Left ventricle myocardium inferior (tissue), 1 donor: ENCODE measurements at places on chromosomes 7 and 10. TPM values are rescaled to one million over a fixed set of nuclear protein-coding genes. Genes with fewer than 3 reads are reported as not detected.

GRCh38 chr7:44257618-44258422 lies 57.0 kb downstream of the YKT6 start:
- peak; percentile 78 for DNase-seq

DNA sequence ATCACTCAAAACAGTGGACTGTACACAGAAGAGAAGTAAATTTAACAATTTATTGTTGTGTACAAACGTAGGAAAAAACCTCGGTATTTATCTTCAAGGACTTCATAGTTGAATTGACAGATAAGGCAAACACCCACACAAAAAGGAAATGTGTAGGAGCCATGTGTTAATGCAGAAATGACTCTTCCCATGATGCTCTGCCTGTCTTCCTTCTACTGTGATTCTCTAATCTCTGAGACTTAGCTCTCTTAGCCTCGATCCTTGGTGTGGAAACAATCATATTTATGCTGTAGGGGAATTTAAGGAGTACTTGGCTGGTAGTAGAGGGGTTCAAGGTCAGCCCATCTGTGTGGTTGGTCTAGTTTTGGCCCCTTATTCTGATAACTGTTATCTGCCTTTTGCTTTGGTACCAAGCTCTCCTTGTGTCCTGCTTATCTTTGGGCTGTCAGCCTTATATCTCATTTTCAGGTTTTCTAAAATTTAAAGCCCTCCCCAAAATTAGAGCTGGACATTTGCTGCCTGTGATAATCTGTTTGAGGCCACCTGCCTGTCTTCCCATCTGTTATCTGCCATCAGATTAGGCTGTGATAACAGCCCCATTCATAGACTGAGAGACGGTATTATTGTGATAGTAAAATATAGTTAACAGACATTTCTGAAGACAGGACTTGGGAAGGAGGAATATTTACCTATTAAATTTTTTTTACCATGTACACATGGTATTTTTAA lies 81.7 kb downstream of the GPR85 start:
- DNase-seq: no peak

- no peak for DNase-seq
Observed at GRCh38 chr7:157952841-157953645, 616.2 kb downstream of the DNAJB6 start.

- no peak for DNase-seq
Observed at GRCh38 chr10:77011874-77012811, 625.5 kb downstream of the KCNMA1 start.

DNA sequence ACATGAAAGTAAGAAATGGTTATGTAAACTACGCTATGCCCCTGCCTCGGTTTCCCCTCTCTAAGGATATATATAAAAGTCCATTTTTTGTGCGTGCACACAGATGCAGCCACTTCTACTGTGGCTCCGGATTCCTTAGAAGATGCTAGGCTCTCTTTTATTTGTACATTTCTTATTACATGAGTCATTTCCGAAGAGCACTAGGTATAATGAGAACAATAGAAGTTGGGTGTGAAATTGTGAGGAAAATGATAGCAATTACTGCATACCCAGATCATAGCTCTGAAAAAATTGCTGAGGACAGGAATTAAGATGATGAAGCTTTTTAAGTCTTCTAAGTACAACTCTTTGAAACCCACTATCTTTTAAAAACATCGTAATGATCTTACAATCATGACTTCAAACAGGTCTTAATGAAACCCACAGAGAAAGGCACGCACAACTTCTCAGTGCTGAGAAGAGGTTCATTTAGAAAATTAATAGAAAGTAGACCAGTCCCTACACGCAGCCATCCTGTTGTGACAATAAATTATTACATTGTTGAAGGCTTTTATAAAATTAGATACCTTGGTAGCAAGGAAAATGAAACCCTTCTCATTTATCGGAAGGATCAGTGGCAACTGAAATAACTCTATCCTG lies 96.2 kb upstream of the FGFR2 start:
- DNase-seq: no peak

DNA sequence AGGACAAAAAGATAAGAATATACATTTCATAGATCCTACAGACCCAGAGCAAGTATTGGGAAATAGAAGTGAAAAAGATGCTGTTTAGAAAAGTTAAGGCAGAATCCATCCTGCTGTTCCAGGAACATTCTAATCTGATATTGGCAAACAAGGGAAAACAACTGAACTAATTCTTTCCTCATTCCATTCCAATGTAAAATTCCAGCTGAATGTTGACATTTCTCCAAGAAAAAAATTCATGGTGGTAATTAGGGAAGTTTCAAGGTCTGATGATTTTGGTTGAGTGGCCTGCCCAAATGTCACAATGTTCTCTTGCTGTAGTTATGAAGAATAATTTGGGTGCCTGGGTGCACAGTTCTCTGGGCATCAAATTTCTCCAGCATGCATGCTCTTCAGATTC lies 15.2 kb downstream of the PIP start:
- no peak for DNase-seq

DNA sequence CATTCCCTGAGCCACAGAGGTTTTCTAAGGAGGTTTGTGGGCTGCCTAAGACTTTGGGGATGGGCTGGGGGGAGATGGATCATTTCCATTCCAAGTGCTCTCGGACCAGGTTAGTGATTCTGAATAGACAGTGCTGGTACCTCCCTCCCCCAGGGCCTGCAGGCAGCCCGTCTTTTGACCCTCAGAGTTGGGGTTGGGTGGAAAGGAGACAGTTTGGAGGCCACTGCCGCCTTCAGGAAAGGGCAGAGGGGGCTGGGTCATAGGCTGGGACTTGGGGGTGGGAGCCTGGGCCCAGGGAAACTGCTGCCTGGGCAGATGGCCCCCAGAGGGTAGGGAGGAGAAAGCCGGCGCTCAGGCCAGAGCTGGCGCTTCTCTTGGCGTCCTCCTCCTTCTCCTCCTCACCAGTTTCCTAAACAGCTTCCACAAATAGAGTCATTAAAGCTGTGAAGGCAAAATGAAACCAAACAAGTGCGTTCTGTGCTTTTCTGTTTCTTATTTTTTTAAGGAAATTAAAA lies 4.4 kb downstream of the UNC5B start:
- DNase-seq: no peak

- DNase-seq: no peak
Observed at GRCh38 chr10:78378192-78378591, 344.5 kb downstream of the RPS24 start.

DNA sequence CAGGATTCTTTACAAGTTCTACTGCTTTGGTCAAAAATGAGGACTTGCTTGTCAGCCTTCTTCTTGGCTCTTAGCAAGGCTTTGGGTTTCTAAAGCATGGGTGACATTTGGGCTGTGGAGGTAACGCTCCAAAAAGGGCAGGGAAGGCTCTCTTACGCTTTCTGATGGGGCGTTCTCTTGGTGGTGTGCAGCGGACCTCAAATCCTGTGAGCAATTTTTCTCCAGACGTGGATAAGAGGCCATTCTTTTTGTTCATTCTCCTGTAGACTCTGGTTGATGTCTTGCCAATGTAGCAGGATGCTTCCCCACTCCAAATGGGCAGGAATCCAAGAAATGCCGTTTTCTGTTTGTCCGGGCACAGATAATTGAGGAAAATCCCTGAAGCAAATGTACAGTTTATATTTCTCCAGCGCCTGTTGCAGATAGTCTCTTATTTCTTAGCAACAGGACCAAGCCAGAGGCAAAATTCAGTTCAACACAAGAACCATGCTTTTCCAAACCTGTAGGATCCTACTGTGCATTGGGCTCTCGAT lies 138.4 kb upstream of the NFE2L3 start:
- DNase-seq: no peak

- no peak for DNase-seq
Observed at GRCh38 chr7:93835702-93836101, 54.9 kb downstream of the TFPI2 start.

GRCh38 chr7:22393913-22394729 lies 37.2 kb upstream of the RAPGEF5 start:
- no peak for DNase-seq

GRCh38 chr10:3502673-3503072 lies 282.3 kb downstream of the KLF6 start:
- no peak for DNase-seq

GRCh38 chr7:85833066-85833465 lies 646.2 kb upstream of the SEMA3D start:
- DNase-seq: no peak

DNA sequence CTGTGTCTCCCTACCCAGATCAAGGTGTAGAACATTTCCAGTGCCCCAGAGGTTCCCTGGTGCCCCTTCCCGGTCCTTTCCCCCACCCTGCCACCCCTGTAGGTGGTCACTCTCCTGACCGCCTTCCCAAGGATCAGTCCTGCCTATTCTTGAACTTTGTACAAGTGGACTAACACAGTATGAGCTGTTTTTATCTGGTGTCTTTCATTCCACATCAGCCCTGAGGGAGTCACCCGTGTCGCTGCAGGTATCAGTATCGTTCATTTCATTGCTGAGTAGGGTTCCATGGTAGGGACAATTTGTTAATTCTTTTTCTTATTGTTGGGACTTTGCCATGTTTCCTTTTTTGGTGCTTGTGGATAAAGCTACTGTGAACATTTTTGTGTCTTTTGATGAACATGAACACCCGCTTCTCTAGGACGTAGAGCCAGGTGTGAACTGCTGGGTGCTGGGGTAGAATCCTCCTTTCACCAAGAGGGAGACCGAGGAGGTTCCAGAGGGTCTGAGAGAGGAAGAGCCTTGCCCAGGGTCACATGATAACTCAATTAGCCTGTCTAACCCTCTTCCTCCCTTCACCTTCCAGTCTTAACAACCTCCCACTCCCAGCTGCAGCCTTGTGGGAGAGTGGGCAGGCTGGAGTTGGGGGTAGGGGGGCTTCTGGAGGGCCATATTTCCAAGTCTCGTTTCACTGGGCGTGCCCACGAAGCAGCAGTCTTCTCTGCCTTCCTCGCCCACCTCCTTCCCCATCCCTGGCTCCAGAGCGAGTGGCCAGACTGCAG lies 18.0 kb downstream of the PALD1 start:
- no peak for DNase-seq

DNA sequence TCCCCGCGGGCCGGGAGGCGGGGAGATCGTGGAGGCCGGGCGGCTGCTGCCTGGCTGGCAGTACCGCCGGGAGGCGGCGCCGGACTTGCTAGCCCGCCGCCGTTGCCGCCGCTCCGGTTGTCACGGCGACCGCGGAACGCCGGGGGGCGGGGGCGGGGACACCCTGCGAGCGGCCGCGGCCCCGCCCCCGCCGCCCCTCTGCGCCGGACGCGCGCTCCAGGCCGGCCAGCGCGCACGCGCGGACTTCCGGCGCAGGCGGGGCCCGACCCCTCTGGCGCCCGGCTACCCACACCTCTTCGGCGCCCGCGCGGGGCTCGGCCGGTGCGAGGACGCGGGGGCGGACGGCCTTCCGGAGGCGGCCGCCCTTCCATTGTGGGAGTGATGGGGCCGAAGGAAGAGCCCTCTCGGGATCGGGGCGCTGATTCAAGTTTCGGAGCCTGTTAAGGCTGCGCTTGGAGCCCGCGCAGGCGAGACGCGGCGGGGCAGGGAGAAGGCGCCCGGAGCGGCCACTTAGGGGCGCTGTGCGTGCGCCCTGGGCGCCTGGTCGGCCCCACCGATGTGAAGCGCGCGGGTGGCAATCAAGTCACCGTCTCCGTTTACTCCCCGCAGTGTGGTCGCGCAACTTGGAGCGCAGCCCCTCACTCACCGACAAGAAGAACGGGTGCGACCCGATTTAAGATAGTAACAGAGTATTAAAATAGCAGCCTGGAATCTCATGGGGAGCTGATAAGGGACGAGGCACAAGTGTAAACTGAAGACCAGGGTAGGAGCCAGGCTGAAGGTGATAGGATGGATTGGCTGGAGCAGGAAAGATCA lies 449 bp upstream of the DPY19L1 start:
- DNase-seq: peak; percentile 96

- no peak for DNase-seq
Observed at GRCh38 chr10:7192831-7193361, 217.9 kb downstream of the SFMBT2 start.

- DNase-seq: no peak
Observed at GRCh38 chr7:157405501-157405900, 68.7 kb downstream of the DNAJB6 start.

GRCh38 chr10:7312488-7312857 lies 98.4 kb downstream of the SFMBT2 start:
- DNase-seq: no peak

- DNase-seq: no peak
Observed at GRCh38 chr10:123287594-123288247, 133.5 kb downstream of the BUB3 start.

GRCh38 chr10:124974131-124974530 lies 32.2 kb downstream of the ZRANB1 start:
- DNase-seq: no peak

- peak; percentile 63 for DNase-seq
Observed at GRCh38 chr7:28180364-28181147, at the start of gene JAZF1. JAZF1 (minus strand) TSS chr7:28180795.

GRCh38 chr7:25931156-25931555 lies 220.8 kb upstream of the NFE2L3 start:
- no peak for DNase-seq

DNA sequence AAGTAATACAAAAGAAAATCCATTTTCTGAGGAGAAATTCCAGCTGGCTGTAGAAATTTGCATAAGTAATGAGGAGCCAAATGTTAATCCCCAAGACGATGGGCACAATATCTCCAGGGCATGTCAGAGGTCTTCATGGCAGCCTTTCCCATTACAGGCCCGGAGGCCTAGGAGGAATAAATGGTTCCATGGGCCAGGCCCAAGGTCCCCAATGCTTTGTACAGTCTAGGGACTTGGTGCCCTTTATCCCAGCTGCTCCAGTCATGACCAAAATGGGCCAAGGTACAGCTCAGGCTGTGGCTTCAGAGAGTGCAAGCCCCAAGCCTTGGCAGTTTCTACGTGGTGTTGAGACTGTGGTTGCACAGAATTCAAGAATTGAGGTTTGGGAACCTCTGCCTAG lies 182.5 kb downstream of the GPR158 start:
- DNase-seq: no peak

DNA sequence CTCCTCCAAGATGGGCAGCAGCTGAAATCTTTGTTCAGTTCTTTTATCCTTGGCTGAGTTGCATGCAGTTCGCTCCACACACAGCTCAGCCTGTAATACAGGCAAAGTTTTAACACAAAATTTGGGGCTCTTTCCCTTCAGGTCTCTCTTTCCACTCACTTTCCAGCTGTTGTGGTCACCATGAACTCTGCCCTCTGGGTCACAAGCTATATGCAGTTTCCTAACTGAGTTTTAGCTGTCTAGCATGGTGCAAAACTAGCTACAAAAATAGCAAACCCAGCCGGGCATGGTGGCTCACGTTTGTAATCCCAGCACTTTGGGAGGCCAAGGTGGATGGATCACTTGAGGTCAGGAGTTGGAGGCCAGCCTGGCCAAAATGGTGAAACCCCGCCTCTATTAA lies 53.2 kb downstream of the ABI1 start:
- DNase-seq: no peak

Gene WNT8B
- not detected for total RNA-seq

Gene OR2A12
- not detected for total RNA-seq

Gene C10orf120
- not detected for total RNA-seq

Gene RELN
- total RNA-seq: 0.44 TPM

Gene TECPR1
- 17.3 TPM for total RNA-seq

Gene ZNF22
- total RNA-seq: 14.2 TPM

Gene MOGAT3
- not detected for total RNA-seq
